ENCODE measurements at places on chromosomes 11 and 22.

DNA sequence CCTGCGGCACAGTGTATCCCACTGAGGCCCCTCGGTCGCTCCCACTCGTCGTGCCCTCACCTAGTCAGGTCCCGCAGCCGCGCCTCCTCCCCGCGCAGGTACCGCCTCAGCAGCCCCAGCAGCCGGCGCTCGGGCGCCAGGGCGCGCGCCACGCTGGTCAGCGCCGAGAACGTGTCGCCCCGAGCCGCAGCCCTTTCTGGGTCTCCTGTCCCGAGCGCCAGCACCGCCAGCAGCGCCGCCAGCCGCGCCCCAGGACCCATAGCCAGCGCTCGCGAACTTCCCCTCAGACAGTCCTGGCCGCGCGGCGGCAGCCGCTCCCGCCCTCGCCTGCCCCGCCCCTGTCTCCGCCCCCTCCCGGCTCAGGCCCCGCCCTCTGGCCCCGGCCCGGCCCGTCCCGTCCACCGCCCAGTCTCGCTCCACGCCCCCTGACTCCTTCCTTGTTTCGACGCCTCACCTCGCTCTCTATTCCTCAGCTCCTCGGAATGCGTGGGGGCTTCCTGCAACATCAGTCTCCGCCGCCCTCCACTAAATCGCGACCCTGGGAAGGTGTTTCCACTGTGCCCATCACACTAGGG, at the start of gene P4HA3:
TSS of gene P4HA3 (minus strand) at position 289 of the 575 bp plus-strand sequence. CDS start at position 260, 29 bp downstream.
- DNase-seq: peak; percentile 56

GRCh38 chr22:44385781-44386180, 73.0 kb upstream of the SHISAL1 start:
- DNase-seq: no peak

GRCh38 chr11:35084817-35085440, 54.0 kb upstream of the CD44 start:
- no peak for DNase-seq

- no peak for DNase-seq
These were observed 2.1 kb downstream of the CD44 start for GRCh38 chr11:35141071-35141470.

- no peak for DNase-seq
These were observed 27.4 kb downstream of the TUB start for GRCh38 chr11:8108421-8108820.

DNA sequence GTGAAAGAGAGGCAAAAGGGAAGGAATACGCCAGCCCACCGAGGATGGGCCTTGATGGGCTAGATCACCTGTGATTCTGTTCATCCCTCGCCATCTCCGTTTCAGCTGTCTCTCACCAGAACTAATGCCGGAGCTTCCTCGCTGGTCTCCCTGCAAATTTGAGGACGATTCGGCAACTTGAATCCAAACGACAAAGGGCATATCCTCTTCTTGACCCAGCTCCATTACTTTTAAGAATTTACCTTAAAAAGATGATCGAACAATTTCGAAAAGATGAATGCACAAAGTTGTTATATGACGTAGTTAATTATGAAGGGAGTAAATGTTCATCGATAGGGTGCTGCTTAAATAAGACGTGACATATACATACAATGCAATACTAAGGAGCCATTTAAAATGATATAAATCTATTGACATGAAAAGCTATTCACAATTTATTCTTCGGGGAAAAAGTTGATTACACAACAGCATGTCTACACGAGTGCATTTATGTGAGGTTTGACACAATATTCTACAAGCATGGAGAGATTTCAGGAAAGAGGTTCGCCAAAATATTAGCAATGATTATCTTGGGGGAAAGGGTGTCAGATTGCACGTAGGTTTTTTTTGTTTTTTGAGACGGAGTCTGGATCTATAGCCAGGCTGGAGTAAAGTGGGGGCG, 937 bp upstream of the FAM168A start:
- no peak for DNase-seq

- no peak for DNase-seq
These were observed 688.9 kb downstream of the KCNA4 start for GRCh38 chr11:29327891-29328290.

- DNase-seq: no peak
These were observed 82.6 kb downstream of the MN1 start for GRCh38 chr22:27719036-27719347.

GRCh38 chr22:49889071-49889470, 29.2 kb downstream of the ALG12 start:
- DNase-seq: no peak

DNA sequence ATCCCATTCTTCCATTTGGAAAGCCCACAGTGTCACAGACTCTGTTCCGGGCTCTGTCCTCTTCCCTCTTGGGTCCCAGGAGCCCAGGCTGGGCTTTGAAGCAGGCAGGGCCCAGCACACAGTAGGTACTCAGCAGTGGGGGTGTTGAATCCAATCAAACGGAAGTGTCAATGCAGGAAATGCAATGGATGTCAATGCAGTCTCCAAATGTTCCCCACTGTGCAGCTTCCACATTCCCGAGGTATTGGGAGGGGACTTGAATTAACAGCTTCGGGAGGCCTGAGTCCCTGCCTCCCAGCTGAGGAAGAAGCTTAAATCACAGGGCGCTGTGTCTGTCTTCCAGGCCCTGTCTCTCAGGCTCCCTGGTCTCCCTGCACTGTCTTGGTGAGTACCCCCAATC, 21.8 kb upstream of the SMIM35 start:
- DNase-seq: no peak

GRCh38 chr11:39367534-39367933, 2091.9 kb downstream of the LRRC4C start:
- no peak for DNase-seq

DNA sequence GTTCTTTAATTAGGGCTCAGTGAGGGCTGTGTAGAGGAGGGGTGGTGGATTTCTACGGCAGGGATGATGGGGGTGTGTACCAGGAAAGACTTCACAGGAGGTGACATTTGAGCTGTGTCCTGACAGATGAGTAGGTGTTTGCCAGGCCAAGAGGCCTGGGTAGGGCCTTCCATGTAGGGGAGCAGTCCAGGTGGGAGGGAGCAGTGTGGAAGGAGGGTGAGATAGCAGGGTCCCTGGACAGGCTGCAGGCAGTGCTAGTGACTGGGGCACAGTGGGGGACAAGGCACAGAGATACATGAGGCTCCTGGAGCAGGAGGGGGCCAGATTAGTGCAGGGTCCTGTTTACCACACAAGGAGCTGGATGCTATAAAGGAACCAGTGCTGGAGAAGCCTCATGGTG, 147.9 kb upstream of the CADM1 start:
- DNase-seq: no peak

- DNase-seq: no peak
These were observed 73.2 kb upstream of the FGF3 start for GRCh38 chr11:69892237-69892985.

DNA sequence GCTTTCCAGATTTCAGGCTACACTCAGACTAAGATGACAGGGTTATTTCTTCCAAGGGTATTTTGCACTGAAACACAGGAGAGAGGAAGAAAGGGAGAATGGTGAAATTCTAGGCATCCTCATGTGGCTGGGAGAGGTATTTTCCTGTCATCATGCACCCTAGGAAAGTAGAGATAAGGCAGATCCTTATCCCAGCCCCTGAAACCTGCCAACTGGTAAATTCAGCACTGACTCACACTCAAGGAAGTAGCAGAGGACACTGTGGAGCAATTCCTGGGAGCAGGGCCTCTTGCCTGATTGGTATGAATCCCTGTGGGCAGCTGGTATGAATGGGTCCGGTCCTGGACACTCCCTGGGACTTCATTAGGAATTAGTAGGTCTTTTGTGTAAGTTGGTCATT, 37.6 kb upstream of the SLC5A1 start:
- DNase-seq: no peak

- no peak for DNase-seq
These were observed 208.4 kb downstream of the DDX10 start for GRCh38 chr11:108873310-108873709.

GRCh38 chr11:88418508-88418907, 81.0 kb upstream of the CTSC start:
- DNase-seq: no peak

GRCh38 chr11:68303083-68303482, 9.3 kb upstream of the LRP5 start:
- no peak for DNase-seq

DNA sequence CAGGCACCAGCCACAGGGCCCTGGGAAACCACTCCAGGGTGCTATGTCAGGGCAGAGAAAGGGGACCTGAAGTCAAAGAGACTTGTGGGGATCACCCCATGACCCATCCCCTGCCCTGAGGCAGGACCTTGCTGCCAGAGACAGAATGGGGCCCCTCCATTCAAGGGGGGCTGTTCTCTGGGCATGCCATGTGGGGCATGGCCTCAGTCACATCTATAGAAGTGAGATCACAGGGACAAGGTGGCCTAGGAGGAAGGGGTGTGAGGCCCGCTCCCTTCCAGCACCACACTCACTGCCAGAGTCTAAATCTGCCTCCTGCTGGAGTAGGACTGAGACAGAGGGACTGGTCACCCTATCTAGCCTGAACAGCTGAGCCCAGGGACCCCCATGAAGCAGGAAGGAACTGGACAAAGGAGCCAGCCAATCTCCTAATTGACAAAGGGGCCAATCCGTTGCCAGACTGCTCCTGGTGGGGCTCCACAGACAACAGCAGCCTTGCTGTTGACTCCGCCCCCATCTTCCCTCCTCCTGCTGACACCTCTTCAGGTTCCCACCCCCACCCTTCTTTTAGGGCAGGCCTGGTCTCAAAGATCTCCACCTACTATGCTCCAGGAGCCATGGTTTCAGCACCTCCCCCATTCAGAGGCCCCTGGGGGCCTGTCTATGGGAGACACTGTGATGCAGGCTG, 26.0 kb downstream of the NEAT1 start:
- peak; percentile 55 for DNase-seq

DNA sequence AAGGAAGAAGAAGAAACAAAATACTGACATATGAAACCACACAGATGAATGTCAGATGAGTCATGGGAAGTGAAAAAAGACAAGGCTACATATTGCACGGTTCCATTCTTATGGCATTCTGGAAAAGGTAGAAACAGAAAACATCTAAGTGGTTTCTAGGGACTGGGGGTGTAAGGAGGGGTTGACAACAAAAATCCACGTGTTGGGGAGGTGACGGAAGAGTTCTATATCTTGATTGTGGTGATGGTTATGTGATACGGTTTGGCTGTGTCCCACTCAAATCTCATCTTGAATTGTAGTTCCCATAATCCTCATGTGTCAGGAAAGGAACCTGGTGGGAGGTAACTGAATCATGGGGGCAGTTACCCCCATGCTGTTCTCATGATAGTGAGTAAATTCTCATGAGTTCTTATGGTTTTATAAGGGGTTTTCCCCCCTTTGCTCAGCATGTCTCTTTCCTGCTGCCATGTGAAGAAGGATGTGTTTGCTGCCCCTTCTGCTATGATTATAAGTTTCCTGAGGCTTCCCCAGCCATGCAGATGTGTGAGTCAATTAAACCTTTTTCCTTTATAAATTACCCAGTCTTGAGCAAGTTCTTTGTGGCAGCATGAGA, 6.4 kb upstream of the ARFGAP3 start:
- DNase-seq: no peak

GRCh38 chr11:69634590-69634989, 6.4 kb upstream of the CCND1 start:
- DNase-seq: no peak

GRCh38 chr11:10409207-10409661, 45.8 kb upstream of the AMPD3 start:
- no peak for DNase-seq

- no peak for DNase-seq
These were observed 24.6 kb upstream of the SMIM38 start for GRCh38 chr11:69131121-69131566.

GRCh38 chr22:41563051-41563711, 2.4 kb downstream of the CSDC2 start:
- peak; percentile 58 for DNase-seq

DNA sequence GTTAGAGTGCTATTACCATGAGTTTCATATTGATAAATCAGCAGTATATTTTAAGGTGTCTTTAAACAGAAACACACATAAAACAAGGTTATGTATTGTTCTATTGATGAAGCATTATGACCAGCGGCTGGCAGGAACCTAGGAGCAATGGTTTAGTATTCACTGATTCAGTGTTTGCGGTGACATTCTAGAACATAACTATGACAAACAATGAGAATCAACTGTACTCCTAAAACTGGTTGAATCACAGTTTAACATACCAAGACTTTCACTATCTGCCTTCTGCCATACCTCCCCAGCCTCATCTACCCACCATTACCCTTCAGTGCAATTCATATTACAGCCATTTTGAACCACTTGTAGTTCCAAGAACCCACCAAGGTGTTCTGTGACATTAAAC, 8.8 kb downstream of the HOATZ start:
- no peak for DNase-seq

- no peak for DNase-seq
These were observed 112.9 kb downstream of the SLC36A4 start for GRCh38 chr11:93084727-93085505.

DNA sequence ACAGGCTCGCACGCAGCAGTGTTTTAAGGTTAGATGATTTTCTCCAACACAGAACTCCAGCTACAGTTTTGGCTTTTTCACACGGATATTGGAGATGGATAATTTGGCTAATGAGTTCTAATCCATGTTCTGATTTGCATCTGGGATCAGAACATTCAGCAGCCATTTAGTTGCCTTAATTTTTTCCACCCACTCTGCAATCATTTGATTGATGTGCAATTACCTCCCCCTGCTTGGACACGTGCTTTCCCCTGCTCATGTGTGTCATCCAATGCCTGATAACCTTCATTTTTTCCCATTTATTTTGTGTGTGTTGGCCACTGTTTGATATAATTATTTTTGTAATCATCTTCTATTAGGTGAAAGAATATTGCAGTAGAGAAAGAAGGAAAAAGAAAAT, 257.8 kb downstream of the ST3GAL4 start:
- no peak for DNase-seq

DNA sequence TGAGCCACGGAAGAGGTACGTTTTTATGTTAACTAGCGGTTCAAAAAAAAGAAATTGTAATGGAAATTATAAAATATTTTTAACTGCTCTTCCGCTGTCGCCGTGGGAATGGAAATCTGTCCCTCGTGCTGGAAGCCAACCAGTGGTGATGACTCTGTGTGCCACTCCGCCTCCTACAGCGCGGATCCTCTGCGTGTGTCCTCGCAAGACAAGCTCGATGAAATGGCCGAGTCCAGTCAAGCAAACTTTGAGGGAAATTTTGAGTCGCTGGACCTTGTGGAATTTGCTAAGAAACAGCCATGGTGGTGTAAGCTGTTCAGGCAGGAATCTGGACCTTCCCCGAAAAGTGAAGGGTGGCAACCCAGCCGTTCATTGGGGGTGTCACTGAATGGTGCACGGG, 2.9 kb upstream of the CBX7 start:
- DNase-seq: no peak

DNA sequence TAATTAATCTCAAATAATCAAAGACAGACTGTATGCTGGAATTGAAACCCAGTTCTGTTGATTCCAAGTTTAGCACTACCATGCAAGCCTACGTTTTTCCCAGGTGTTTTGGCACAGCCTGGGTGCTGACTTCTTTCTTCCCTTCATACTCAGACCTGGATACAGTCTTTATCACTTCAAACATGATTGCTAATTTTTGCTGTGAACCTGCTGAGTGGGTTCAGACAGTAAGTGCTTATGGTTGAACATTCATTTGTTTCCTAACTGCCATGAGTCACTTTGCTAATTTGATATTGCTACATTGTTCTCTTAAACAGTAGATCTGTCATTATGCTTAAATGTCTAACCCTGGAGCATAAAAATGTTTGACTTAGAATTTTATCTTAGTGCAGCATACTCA, 12.2 kb downstream of the PAAF1 start:
- no peak for DNase-seq

All from hematopoietic multipotent progenitor cell treated with erythropoietin and hydrocortisone succinate and interleukin-3 and kit ligand, for 17 days (in vitro differentiated cells).